ENCODE measurements at places on chromosomes 16 and 17.

GRCh38 chr17:77178050-77178449 is 37.3 kb downstream of the SEC14L1 start:
- DNase-seq, result no peak

DNA sequence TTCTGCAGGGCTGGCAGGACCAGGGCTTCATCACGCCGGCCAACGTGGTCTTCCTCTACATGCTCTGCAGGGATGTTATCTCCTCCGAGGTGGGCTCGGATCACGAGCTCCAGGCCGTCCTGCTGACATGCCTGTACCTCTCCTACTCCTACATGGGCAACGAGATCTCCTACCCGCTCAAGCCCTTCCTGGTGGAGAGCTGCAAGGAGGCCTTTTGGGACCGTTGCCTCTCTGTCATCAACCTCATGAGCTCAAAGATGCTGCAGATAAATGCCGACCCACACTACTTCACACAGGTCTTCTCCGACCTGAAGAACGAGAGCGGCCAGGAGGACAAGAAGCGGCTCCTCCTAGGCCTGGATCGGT is 1.4 kb downstream of the CDK5R1 start:
- no peak for DNase-seq

- no peak for DNase-seq
These were observed 39.4 kb downstream of the HEATR6 start for GRCh38 chr17:60039114-60039846.

DNA sequence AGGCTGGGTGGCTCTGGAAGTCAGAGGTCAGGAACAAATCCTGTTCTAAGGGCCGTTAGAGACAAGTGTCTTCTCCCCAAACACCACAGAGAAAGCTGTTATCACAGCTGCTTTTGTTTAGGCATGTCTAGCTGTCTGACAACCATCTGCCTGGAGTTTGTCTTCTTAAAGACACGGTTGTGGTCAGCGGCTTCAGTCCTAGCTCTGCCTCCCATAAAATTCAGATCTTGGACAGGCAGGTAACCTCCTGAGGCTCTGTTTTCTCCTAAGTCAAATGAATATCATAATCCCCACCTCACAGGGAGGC is 2.3 kb upstream of the ITGA3 start:
- no peak for DNase-seq

DNA sequence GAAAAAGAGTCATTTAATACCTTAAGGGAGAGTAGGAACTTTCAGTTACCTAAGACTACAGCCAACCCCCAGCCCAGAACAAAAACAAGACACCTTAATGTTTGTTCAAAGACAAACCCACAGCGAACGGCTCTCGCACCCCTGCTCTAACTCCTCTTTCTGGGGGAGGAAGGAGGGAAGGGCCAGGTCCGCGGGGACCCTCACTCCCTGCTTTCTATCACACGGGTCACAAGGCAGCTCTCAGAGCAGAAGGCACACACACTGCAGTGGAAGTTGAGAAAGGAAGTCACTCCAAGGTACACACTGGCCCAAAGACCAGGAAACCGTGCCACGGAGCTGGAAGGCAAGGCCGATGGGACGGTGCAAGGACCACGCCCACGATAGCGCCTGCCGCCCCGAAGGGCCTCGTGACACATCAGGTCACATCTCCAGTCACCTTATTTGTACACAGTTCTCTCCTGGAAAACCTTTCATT is 10.0 kb downstream of the LITAFD start:
- DNase-seq, result no peak

DNA sequence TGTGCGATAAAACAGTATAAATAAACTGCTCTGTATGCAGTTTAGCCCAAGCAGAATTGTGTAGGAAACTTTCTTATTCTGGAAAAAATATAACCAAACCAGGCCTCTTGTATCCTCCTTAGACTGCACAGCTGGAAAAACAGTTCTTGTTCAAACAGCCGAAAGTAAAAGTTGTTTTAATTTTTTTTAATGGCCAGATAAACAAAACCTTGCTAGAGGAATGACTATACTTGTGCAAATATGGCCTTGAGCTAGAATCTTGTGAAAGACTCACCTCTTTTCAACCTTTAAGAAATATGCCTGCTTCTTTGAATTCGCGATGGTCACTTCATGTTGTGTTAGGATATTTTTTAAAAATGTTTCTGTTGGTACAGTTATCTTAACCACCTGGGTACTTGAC is 114.5 kb upstream of the MAF start:
- no peak for DNase-seq

DNA sequence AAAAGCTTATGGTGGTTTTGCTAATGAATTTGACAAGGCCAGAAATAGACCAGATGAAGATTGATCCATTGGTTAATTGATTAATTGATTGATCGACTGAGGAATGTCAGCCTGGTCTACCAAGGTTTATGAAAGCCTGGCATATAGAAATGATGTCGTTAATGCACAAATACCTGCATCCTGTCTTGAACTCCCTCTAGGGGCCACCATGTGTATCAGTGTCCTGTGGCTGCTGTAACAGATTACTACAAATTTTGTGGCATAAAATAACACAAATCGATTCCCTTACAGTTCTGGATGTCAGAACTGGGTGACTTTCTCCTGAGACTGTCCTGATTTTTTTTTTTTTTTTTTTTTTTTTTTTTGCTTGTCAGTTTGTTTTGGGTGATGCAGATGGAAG is 553.2 kb downstream of the MAF start:
- DNase-seq, result no peak

DNA sequence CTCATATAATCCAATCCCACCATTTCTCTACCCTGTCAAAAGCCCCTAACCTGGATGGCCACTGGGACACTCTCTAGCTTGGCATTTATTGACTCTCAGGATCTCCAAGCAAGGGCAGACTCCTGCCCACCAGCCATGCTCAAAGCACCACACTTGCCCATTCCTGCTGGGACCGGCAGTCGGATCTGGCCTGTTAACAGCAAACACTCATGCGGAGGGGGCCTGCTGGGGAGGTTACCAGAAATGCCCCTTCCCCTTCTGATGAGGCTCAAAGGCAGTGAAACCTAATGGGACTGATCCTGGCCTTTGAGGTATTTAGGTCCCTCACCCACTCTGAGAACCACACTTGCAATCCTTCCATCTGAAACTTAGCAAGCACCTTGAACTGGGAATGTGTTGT is 6.5 kb upstream of the CCL1 start:
- no peak for DNase-seq

Measured in MV-4-11 (cell line).